ENCODE measurements at places on chromosomes 12 and 14.

GRCh38 chr12:52125476-52125900, 46.0 kb downstream of the SMIM41 start:
- DNase-seq = peak; percentile 65

GRCh38 chr14:73824536-73824935, 27.1 kb upstream of the PTGR2 start:
- DNase-seq = no peak

DNA sequence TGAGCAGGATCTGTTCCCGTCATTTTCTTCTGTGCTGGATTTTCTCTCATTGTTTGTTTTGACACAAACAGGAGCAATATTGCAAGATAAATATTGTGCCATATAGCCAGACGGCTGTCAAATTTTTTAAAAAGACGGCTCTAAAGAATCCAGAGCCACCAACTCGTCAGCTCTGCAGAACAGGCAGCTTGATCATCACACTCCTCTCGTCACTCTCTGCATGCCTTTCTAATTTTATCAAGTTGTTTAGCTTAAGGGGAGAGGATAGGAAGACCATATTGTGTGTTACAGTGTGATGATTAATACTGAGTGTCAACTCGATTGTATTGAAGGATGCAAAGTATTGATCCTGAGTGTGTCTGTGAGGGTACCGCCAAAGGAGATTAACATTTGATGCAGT, 562.8 kb downstream of the GALC start:
- no peak for DNase-seq

DNA sequence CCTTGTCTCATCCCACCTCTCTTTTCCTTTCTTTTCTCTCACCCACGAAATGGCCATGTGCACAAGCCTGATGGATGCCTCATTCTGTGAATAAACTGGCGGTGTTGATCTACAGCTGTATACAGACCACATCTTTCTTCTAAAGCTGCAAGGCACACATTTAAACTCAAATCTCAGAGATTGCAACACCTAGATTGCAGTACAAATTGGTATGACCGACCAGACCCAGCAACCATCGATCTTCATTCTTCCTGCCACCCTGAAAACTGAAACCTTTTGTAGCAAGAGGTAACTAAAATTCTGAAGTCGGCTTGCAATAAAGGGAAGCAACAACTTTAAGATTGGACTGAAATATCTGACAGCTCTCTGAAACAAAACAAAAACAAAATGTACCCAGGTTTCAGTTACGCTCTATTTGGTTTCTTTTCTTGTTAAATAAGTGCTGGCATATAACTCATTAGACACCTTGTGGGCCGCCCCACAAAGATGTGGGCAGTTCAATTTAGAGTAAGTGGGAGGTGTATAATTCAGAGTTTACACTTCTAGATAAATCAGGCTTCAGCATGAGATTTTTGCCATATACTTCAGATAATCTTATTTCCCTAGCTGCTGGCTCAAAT, 390.0 kb upstream of the NOVA1 start:
- no peak for DNase-seq
